GM23248 (cell line): ENCODE measurements at places on chromosomes 5 and 9. TPM values are rescaled to one million over a fixed set of nuclear protein-coding genes. Genes with fewer than 3 reads are reported as not detected.

TDRD7 gene
- total RNA-seq: 6.6 and 8.9 TPM in 2 replicates

GRCh38 chr9:36517131-36517530, 55.6 kb upstream of the MELK start:
- no peak for DNase-seq

KCNV2 gene
- not detected in 2 replicates for total RNA-seq

- no peak for DNase-seq
Observed at GRCh38 chr5:118653872-118654271, 334.5 kb downstream of the DTWD2 start.

DNA sequence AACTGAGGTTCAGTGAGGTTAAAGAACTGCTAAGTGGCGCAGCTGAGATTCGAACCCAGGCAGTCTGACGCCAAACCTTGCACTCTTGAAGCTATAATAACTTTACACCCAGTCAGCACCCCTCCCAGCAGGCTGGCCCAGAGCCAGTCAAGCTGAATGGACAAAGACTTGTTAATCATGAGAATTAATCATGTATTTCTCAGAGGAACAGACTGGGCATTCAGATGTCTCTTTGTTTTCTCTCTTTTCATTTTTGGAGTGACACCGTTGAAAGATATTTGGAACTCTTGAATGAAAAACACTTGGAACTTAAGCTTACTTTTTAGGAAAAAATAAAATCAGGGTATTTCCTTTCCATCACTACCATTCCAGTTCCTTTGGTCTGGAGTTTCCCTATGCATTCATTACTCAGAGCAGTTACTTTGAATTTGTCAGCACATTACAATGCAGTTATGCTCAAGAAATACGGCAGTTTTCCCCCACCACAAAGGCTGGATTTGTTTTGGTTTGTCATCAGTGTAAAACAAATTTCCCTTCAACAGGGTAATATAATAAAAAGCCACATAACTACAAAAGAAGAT, 22.6 kb upstream of the MAMDC2 start:
- DNase-seq: peak; percentile 91

DNA sequence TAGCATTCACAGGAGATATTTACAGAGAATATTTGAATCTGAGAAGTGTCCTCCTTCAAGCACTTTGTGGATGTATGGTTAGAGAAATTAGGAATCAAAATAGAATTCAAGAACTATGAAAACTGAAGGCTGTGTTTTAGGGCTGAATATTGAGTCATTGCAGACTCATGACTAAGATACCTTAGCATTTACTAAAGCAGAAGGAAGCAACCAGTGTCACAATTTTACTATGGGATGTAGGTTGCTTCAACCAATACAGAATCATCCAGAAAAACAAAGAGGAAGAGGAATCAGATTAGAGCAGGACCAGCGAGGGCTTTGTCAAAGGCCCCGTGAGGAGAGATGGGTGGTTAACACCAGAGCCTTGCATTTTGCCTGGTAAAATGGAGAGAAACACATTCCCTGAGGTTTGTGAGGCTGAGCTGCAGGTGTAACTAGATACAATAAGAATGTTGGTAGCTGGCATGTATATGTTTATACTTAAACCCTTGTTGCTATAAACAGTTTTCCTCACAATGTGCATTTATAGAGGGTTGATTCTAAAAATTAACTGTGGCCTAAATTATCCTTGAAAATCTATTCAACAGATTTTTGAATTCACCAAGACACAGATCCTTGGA, 518.1 kb downstream of the AGTPBP1 start:
- peak; percentile 75 for DNase-seq

DNA sequence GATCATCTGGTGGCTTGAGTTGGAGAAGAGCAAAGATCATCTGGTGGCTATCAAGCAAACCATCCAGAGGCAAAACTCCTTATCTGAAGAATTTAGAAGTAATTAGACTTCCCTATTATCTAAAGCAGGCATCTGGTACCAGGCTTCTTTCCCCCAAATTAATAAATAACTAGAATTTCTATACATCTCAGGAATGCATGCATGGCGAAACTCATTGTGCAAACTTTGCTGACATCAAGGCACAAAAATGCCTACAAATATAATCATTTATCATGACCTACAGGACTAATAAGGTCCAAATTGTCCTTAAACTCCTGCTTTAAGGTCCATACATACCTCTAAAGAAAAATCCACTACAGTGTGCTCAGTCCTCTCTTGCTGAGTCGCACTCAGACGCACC, 6.0 kb downstream of the OR13D1 start:
- DNase-seq: no peak

GRCh38 chr9:68552700-68553476, 12.2 kb upstream of the TMEM252 start:
- peak; percentile 37 for DNase-seq

GRCh38 chr5:50663636-50664035, 2.8 kb upstream of the PARP8 start:
- DNase-seq: no peak

PCDHB8 gene
- total RNA-seq: 2.1 and 2.9 TPM in 2 replicates
